Activated T-helper 1 cell treated with anti-CD3 and anti-CD28 coated beads, Interleukin-2, amount 50 U/mL, for 16 hours (primary cell): ENCODE measurements at places on chromosomes 3 and 15.

- no peak for DNase-seq
Measured at GRCh38 chr3:45442679-45443253, 54.4 kb downstream of the LARS2 start.

GRCh38 chr15:74027688-74028087 lies 33.2 kb downstream of the PML start:
- DNase-seq, result no peak

DNA sequence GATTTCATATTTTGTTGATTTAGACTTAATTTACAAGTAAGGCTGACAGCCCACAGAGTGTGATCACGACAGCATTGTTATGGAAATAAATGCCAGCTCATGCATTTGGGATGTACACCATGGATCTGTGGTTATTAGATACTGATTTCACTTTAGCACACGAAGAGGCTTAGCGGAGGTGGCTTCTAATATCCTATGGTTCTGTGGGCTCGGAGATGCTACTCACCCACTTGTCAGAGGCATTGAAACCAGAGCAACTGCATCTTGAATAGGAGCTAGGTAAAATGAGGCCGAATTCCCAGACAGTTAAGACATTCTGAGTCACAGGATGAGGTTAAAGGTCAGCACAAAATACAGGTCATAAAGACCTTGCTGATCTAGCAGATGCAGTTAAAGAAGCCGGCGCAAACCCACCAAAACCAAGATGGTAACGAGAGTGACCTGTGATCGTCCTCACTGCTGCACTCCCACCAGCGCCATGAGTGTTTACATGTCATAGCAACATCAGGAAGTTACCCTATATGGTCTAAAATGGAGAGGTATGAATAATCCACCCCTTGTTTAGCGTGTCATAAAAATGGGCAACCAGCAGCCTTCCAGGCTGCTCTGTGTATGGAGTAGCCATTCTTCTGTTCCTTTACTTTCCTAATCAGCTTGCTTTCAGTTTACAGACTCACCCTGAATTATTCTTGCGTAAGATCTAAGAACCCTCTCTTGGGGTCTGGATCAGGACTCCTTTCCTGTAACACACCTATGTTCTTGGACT lies 117.5 kb downstream of the PGPEP1L start:
- no peak for DNase-seq

DNA sequence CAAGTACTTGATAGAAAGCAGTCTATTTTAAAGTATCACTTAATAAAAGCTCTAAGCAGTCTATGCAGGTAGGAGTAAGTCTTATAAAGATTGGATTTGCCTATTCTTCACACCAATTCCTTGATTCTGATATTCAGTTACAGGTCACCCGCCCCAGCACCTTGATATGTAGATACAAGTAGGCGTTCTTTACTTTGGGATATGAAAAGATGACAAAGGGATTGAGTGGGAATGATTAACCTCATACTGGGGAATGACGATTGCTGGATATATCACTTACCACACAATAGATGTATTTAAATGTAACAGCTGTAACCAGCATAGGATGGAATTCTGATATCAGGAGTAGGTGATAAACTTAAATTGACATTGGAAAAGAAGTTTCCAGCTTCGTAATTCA lies 47.1 kb downstream of the HHLA2 start:
- DNase-seq, result no peak

GRCh38 chr15:88323976-88324740 lies 67.6 kb upstream of the NTRK3 start:
- DNase-seq, result no peak

GRCh38 chr3:46393011-46393410 lies 13.9 kb downstream of the CCR5AS start:
- no peak for DNase-seq

GRCh38 chr15:62782896-62783295 lies 259.7 kb upstream of the TPM1 start:
- no peak for DNase-seq

GRCh38 chr3:125232401-125232800 lies 19.9 kb upstream of the SLC12A8 start:
- no peak for DNase-seq

- no peak for DNase-seq
Measured at GRCh38 chr15:77516076-77516475, 95.4 kb downstream of the HMG20A start.

- DNase-seq, result no peak
Measured at GRCh38 chr15:32747921-32748342, 30.1 kb downstream of the GREM1 start.

GRCh38 chr3:69094467-69095205 lies 9.9 kb downstream of the ARL6IP5 start:
- DNase-seq, result no peak

- DNase-seq, result no peak
Measured at GRCh38 chr3:49779358-49780079, 6.8 kb downstream of the IP6K1 start.

DNA sequence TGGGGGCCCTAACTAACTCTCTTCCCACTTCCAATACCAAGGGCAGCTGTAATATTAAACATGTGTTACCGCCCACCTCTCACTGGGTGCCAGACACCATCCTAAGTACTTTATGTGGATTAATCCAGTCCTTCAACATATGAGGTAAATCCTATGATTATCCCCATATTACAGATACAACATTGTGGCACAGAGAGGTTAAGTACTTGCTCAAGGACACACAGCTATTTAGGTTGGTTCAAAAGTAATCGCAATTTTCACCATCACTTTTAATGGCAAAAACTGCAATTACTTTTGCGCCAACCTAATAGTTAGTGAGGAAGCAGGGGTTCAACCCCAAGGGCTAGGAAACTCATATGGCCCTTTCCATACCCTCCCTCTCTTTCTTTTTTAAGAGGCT lies 100.8 kb downstream of the SEMA5B start:
- DNase-seq, result no peak

DNA sequence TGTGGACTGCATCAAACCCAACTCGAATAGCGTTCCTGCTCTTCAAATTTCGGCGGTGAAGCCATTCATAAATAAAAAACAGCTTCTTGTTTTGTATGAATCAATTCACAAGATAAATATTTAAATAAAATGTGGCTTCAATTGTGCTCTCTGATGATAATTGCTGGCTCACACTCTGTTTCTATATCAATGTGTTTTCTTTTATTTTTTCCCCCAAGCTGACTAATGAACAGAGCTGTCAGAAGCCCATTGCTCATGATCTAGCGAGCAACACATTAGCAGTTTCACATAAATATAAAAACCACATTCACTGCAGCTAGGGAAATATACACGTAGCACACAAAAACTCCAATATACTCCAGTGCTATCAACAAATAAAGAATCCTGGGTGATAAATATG lies 45.0 kb upstream of the FOXP1 start:
- DNase-seq, result no peak

DNA sequence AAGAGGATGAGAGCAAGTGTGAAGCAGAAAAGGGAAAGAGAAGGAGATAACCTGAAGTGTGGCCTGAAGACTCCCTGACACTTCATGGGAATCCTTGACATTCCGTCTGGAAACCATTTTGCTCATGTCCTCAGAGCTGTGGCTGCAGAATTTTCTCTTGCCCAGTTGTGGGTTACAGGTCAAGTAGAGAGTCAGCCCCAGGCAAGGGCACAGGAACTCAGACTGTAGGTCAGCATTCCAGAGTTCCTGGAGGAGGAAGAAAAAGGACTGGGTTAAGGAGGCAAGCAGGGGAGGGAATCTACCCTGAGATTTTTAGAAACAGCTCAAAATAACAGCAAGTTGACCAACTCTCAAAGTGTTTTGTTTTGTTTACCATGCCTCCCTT lies 4.1 kb upstream of the THSD4 start:
- no peak for DNase-seq

- no peak for DNase-seq
Measured at GRCh38 chr3:128489674-128489926, 3.4 kb downstream of the GATA2 start.

GRCh38 chr15:40285151-40285550 lies 2.3 kb upstream of the ANKRD63 start:
- no peak for DNase-seq

DNA sequence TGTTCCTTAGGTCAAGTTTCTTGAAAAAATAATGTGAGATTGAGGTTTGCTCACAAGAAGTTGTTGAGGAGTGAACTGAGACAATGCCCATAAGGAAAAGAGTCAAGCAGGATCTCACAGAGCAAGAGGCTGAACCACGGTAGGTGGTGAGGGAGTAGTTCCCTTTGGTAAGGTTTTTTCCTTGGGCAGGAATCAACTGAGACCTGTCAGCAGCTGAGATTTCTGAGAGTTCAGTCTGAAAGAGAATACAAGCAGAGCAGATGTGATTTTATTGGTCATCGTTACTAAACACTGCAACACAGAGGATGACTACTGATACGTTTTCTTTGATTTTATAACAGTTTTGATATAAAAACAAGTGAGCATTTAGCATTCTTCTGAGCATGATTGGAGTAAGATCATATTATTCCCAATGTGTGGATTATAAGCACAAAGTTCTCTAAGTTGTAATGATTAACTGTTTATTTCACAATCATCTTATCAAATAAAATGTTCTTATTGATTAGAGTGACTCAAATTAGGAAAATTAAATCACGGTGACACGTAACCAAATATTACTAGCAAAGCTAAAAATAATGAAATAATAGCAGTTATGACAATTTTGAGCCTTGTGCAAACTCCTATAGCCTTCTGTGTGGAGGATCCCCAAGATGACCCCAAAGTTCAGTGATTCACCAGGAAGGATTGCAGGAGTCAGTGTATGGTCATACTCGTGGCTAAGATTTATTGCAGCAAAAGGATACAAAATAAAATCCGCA lies 346.2 kb upstream of the ZNF717 start:
- no peak for DNase-seq

- DNase-seq, result no peak
Measured at GRCh38 chr3:106683953-106684620, 693.2 kb upstream of the CCDC54 start.

DNA sequence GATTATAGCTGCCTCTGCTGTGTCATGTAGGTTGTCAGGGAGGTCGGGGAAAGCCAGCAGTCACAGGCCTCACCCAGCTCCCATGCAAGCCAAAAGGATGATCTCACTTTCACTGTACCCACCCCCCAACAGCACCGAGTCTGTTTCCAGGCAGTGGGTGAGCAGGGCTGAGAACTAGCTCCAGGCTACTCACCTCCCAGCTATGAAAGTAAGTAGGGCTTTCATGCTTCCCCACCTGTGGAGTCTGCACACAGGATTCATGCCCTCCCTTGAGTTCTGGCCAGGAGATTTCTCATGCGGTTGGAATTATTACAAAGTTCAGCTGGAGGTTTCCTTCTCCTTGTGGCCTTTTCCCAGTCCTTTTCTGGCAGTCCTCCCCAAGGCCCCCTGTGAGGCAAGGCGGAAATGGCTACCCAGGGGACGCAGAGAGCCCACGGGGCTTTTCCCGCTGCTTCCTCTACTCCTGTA lies 356.2 kb downstream of the SV2B start:
- no peak for DNase-seq

DNA sequence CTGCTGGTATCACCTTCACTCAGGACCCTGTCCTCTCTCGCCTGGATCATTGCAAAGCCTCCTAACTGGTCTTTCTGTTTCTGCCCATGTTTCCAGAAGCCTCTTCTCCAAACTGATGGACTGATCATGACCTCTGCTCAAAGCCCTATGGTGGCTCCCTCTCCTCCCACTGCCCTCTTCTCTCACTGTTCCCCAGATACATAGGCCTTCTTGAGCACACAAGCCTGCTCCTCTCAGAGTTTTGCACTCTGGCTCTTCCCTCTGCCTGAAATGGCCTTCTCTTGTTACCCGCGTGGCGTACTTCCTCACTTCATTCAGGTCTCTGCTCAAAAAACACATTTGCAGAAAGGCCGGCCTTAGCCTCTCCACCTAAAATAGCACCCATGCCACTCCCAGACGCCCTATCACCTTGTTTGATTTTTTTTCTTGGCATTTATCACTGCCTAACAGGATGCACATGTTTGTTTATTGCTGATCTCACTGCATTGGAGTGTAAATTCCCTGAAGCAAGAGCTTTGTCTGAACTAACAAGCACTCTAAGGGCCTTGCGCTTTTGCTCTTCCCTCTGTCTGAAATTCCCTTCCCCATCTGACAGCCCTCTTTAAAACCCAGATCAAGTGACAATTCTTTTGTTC lies 1.4 kb upstream of the ETFA start:
- no peak for DNase-seq

- DNase-seq, result no peak
Measured at GRCh38 chr3:122350814-122351418, 25.9 kb downstream of the CSTA start.

GRCh38 chr3:14631101-14631497 lies 20.5 kb upstream of the CCDC174 start:
- DNase-seq, result no peak

DNA sequence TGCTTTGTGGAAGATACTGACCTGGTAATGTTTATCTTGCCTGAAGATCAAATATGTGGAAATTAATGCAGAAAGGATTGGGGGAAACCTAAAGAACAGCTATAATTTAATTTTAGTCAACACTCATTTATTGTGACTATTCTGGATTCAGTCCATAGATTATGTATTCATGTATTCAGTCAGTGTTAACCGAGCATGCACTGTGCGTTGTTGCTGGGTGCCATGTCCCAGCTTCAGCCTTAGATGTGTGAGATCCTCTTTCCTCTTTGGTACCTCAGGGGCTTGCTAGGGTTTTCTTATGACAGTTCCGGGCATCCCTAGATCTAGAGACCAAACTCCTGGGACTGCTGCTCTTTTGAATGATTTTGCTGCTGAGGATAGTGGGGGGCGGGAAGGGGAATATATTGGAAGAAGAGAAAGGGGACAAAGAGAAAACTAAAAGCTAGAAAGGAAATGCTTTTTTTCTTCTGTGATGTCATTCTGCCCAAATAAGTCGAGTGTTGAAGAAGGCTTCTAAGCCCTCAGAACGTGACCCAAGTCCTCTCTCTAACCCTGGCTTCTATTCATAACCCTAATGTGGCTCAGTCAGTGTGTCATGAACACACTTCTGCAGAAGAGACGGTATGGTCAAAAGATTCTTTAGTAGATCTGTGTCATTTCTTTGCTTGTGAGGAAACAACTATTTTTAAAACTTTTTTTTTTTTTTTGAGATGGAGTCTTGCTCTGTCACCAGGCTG lies 33.5 kb downstream of the STARD9 start:
- DNase-seq, result no peak

DNA sequence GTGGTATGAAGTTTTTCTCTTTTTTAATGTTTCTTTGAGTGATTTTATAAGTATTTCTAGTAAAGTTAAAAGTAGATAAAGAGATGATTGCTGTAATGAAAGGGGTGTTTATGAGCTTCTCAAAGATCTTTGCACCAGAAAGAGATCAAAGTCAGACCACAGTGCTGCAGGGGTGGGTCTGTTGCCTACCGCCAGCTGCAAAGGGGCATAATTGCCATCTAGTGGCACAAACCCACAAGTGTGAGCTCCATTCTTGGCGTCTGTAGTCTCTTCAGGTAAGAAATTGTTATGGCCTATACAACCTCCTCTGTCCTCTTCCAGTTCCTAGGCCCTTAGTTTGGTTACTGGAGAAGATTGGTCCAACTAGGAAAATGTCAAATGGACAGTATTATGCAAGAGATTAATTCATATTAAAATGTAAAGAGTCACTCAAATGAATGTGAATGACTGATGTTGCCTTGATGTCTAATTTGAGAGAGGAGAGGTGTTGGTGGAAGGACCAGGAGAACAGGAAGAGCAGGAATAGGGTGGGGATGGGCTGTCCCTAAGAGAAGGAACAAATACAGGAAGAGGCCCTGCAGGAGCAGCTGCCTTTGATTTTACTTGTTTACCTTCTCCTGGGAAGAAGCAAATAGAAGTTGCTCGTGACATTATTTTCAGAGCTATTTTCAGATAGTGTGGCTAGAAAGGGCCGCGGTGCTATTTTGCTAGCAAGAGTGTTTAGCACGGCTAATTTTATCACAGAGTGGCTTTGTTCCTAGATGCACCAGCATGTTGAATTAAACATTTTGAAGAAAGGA lies 53.0 kb upstream of the GSK3B start:
- DNase-seq, result peak; percentile 12

- no peak for DNase-seq
Measured at GRCh38 chr3:150247441-150247840, 160.7 kb upstream of the TSC22D2 start.
